ENCODE measurements at places on chromosomes 4 and X.

DNA sequence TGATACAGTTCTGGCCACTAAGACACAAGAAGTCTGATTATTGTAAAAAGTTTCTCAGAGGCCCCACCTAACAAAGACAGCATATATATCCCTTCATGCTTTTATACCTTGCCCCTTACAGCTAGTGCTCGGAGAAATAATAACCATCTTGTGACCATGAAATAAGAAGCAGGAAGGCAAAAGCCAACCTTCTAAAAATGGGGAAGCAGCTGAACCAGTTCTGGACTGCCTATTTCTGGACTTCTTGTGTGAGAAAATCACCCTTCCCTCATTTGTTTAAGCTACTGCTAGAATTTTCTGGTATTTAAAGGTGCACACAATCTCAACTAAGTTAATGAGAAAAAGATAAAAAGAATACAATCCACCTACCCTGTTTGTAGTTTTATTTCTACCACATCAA, 87.5 kb downstream of the CNOT6L start:
- no peak for DNase-seq

DNA sequence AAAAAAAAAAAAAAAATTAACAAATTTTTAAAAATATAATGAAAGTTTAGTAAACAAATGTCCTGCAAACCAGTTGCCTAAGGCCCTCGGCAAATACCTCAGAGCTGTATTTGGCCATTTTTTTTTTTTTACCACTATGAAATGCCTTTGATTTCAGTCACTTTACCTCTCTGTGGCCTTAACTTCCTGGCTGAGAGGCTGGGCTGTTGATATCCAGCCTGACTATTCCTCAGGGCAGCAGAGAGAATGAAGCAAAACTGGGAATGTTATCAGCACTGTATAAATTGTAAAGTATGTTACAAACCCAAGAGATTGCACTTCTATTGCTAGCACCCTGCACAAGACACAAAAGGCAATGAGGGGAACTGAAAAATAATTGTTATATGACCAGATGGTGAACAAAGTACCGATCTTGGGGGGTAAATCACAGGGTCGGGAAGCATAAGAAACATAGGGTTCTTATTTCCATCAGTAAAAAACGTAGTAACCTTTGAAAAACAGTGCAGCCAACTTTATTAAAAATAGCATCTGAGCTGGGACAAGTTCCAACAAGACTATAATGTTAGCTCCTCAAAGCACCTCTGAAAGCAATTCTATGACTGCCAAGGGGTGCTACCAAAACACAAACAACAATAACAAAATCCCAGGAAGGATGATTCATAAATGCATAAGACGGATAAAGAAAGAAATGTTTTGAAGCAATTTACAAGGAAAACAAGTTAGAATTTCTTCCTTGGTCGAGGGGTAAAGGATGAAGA, 18.1 kb downstream of the USP46 start:
- DNase-seq = no peak

DNA sequence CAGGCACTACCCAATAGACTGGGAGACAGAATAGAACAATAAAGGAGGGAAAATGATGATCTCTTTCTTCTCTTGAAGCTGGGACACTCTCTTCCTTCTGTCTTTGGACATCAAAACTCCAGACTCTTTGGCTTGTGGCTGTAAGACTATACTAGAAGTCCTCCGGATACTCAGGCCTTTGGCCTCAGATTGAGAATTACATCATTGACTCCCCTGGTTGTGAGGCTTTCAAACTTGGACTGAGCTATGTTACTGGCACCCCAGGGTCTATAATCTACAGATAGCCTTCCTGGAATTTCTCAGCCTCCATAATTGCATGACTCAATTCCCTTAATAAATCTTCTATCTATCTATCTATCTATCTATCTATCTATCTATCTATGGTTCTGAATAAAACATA, 294.2 kb upstream of the CT83 start:
- no peak for DNase-seq

DNA sequence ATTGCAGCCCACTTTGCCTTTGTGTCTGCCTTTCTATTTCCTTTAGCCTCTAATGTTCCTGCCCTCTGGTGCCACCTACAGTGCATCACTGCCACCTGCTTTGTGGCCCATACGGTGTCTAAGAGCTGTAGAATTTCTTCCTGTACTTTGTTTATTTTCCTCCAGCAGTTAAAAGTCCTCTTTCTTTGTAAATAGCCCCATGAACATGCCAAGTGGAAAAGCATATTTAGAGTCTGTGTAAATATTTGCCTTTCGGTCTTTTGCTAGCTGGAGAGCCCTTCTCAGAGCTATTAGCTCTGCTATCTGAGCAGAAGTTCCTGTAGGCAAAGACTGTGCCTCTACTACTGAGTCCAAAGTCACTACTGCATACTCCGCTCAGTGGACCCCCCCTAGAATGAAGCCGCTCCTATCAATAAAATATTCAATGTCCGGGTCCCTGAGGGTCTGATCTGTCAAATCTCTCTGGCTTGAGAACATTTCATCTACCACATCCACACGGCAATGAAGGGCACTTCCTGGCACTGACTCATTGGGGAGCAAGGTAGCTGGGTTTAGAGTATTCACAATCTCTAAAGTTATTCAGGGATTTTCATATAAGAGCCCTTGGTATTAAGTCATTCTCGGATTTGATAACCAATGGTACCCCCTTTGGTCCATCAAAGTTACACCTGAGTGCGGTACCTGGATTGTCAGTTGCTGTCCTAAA, 36.3 kb downstream of the SULT1E1 start:
- peak; percentile 49 for DNase-seq

DNA sequence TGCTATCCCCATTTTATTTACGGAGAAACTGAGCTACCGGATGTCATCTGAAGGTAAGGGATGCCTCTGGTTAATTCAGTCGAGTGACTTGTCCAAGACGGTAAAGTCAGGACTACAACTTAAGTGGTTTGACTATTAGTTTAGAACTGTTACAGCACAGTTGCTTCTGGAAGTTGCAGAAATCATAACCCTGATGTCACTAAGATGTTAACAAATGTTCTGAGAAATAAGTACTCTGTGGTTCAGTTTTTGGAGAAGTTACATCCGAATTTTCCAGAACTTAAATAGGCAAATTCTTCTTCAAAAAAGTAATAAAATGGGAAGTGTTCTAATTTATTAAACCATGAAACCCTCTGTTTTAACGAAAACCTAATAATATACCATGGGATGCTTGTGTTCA, 3.1 kb downstream of the PPA2 start:
- DNase-seq = no peak

GRCh38 chr4:92551616-92552015, 247.8 kb downstream of the GRID2 start:
- DNase-seq = no peak

DNA sequence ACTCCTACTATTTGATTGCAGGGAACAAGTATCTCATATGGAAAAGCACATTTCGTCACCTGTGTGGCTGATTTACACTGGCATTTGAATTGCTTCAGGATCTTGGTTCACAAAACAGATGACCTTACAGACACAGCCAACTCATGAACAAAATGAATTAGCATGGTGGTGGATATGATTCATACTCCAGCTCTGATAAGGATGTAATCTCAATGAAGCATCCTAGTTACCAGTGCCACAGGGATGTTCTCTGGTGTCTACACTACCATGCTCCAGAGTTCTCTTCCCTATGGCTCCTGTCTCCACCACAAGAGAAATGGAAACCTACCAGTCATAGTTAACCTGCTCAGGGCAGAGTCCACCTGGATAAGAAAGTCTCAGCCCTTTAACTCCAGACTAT, 40.7 kb downstream of the TEC start:
- DNase-seq = no peak

GRCh38 chr4:119982756-119983155, 83.9 kb downstream of the MAD2L1 start:
- no peak for DNase-seq

Data from activated CD8-positive, alpha-beta memory T cell treated with anti-CD3 and anti-CD28 coated beads, Interleukin-2, amount 50 U/mL, for 4 hours (primary cell).